Inflammatory macrophage treated with lipopolysaccharide for 4 hours (primary cell): ENCODE measurements at places on chromosomes 5 and 9.

DNA sequence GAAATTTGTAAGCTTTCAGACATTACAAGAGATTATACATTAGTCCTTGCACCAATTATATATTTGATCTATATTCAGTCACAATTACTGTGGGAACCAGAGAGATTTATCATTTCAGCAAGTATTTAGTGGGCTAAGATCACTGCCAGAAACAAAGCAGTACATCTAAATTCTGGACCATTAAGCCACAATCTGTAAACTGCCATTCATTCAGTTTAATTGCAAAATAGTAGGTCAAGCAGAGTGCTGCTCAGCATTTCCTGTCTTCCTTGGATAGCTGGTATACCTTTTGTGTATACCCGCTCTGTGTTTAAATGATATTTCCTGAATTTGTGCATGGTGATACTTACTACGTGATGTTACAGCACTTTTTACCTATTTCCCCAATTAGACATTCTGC, 42.6 kb downstream of the CDH10 start:
- DNase-seq, result no peak

DNA sequence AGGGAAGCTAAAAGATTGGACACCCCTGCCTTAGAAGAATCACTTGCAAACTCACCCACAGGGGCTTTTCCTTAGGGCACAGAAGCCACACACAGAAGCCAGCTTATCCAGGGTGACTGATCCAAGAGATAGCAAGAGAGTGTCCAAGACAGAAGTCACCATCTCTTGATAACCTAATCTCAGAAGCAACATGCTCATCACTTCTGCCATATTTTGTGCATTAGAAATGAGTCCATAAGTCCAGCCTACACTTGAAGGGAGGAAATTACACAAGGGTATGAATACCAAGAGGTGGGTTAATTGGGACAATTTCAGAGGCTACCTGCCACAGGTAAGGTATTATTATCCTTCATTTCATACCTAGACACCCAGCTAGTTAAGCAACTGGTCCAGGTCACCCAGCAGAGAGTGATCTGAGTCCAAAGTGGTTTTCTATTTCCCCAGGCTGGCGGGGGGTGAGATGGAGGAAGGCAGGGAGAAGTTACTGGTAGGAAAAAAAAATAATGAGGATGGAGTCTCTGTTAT, 3.7 kb upstream of the ERGIC1 start:
- no peak for DNase-seq

GRCh38 chr9:72338631-72339030, 26.4 kb downstream of the ZFAND5 start:
- no peak for DNase-seq

DNA sequence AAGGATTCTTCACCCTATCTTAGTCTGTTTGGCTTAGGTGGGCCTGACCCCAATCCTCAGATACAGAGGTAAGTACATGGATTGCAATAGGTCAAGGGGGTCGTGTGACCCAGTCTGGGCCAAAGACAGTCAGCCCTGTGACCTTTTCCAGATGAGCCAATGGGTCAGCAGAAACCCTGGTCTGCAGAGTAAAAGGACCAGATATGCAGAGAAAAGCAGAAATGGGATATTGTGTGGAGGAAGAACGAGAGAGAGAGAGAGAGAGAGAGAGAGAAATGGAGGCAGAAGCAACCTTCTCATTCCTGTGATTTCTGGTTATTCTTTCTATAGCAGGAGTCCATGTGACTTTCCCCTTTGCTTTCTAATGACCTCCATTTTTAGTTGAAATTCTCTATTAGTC, 40.4 kb upstream of the CRB2 start:
- peak; percentile 47 for DNase-seq

GRCh38 chr9:119537138-119537537, 167.9 kb upstream of the BRINP1 start:
- no peak for DNase-seq

GRCh38 chr9:94745806-94746540, 19.5 kb downstream of the AOPEP start:
- DNase-seq, result no peak

DNA sequence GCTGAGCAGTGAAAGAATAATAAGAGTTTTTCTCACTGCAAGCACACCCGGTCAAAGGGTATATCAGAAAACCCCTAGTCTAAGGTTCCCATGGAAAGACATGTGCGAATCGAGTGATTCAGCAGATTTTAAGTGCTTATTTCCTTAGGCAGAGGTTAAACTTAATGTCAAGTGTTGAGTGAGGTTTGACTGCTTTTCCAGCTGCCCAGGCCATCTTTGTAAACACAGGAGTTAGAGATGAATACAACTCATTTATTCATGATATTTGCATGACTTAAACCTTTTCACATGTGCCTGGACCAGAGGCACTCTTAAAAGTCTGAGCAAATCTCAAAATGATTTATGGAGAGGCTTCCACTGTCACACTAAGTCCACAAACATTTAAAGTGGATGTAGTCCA, 137.8 kb upstream of the RGMB start:
- no peak for DNase-seq

GRCh38 chr5:44389823-44390143, 563 bp upstream of the FGF10 start:
- DNase-seq, result no peak

- DNase-seq, result no peak
Measured at GRCh38 chr9:108483676-108484075, 372.1 kb downstream of the ACTL7B start.

DNA sequence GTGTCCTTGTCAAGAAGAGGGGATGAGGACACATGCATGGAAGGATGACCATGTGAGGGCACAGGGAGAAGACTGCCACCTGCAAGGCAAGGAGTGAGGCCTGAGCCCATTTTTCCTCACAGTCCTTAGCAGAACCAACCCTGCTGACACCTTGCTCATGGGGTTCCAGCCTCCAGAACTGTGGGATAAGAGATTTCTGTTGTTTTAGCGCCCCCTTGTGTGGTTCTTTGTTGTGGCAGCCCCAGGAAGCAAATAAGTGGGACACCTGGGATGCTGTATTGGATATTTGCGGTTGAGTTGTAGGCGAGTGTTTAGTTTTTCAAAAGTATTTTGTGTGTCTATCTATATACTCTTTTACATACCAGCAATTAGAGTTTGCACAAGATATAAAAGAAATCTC, 206.4 kb downstream of the NXNL2 start:
- DNase-seq, result peak; percentile 17
